ENCODE measurements at places on chromosomes 4 and X.

DNA sequence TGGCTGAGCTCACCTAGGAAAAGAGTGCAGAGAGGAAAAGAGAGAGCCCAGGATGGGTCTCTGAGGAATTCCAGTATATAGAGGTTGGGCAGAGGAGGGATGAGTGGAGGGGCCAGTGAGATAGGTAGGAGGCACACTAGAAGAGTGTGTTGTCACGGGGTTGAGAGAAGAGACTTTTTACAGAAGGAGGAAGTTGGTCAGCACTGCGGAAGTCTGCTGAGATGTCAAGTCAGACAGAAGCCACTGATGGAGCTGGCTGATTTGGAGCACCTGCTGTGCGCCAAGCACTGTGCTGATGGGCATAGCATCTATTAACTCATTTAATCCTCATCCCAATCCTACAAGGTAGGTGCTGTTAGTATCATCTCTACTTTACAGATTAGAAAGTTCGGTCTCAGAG, 60.4 kb downstream of the EFNB1 start:
- DNase-seq: no peak

DNA sequence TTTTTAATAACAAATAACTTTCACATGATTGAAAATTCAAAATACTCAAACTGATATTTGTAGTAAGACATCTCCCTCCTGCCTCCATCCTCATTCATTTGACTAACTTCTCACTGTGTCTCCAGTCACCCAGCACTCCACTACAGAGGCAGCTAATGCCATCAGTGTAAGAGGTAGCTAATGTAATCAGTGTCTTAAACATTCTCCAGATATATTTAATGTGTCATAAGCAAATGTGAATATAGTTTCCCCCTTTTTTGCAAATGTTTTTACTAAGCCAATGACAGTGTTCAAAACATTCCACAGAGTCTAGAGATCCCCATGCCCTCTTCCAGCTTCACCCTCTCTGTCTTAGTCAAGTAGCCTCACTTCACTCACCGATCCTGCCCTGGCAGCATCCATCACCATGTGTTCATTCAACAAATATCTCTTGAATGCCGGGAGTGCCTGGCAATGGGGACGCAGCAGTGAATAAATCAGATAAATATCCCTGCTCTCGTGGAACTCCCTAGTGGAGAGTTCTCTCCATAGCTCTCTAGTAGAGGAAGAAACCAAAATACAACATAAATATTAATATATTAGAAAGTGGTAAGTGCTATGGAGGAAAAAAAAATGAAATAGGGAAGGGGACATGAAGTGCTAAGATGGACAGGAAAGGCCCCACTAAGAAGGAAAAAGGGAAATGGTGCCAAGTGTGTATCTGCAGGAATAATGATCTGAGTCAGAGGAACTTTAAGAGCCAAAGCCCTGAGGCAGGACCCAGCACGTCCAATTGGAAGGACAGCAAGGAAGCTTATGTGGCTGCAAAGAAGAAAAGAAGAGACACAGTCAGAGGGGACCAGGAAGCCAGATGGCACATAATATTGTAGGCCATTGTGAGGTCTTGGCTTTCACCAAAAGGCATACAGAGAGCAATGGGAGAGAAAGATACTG, 18.7 kb downstream of the SCFD2 start:
- no peak for DNase-seq

- DNase-seq: peak; percentile 78
Observed at GRCh38 chr4:3338976-3339531, 46.2 kb downstream of the RGS12 start.

GRCh38 chrX:2479420-2479780, 21.4 kb downstream of the DHRSX start:
- DNase-seq: no peak

DNA sequence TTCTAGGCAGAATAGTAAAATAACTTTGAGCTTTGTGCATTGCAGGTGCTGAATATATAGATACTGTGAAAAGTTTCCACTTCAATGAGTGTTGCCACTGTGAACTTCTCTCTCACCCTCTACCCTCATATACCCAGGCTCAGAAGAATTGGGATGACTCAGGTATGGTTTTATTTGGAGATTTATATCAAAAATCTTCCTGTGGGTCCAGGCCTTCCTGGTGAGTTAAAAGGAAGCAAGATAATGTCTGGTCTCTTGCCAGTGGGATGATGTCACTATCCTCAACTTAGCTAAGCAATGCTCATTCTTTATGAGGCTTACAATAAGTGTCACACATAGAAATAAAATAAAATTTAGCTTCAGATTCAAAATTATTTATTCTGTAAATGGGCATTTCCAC, 153.3 kb upstream of the TENT5D start:
- DNase-seq: no peak

DNA sequence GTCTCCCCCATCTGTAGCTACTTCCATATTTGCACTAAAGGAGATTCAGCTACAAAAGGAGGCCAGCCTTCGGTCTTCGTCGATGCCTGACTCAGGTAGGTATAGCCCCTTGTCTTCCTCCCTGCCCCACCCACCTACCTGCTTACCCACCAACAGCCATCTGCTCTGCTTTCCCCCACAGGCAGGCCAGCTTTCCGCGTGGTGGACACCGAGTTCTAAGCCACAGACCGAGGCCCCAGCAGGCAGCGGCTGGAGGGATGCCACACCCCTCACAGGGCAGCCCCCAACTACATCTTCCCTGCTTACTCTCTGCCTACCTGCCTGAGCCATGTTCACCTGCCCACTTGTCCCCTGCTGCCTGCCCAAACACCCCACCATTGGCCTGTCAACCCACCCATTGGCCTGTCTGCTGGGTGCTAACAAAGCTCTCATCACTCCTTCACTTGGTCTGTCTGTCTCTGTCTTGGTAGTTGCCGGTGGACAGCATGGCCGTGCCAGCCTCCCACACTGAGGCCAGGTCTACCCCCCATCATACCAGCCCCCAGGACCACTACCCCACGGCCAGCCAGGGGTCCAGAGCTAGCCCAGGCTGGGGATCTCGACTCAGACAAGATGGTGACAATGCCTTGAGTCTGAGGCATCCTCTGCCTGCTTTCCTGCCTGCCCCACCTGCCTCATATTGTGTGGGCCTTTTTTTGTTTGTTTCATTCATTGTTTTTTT, 4.1 kb upstream of the USP11 start:
- no peak for DNase-seq

GRCh38 chr4:2219233-2219760, 22.6 kb downstream of the HAUS3 start:
- DNase-seq: no peak

DNA sequence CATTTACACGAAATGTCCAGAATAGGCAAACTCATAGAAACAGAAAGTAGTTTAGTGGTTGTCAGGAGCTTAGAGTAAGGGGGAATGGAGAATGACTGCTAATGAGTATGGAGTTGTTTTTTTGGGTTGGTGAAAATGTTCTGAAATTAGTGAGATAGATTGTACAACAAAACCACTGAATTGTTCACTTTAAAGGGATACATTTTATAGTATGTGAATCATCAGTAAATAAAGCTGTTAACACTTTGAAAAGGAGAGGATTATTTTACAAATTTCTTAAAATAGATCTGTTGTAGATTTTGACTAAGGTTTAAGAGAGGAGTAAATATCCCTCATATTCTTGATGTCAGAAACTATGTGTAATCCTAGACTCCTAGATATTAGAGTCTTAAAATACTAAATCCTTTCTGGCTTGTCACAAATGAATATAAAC, 82.7 kb downstream of the RAPGEF2 start:
- no peak for DNase-seq

GRCh38 chr4:6506616-6507140, 34.3 kb upstream of the PPP2R2C start:
- DNase-seq: peak; percentile 32

DNA sequence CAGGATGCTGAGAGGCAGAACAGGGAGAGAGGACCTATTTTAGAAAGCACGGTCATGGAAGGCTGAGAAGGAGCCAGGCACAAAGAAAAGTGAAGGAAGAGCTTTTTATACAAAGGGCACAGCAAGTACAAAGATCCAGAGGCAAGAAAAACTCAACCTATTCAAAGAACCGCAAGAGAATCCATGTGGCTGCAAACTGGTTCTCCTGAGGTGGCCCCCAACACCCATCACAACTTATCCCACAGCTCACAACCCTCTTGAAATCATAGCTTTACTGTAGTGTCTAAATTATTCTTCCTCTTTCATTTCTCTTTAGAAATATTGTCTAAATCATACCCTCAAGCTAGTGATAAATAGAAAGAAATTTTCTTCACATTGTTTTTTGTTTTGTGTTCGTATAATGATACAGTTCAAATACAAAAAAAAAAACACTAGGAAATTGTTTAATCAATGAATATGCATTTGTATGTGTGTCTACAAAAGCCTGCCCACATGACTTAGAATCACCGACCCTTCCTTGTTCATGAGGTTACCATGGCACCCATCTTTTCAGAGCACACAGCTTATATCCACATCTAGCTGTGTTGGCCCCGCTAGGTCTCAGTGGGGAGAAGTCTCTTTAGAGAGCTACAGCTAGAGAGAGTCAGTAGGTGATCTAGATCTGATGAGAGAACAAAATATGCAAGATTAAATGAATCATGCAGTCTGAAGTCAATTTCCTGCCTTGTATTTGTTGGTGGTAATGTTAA, 126.9 kb upstream of the DCLK2 start:
- DNase-seq: no peak

DNA sequence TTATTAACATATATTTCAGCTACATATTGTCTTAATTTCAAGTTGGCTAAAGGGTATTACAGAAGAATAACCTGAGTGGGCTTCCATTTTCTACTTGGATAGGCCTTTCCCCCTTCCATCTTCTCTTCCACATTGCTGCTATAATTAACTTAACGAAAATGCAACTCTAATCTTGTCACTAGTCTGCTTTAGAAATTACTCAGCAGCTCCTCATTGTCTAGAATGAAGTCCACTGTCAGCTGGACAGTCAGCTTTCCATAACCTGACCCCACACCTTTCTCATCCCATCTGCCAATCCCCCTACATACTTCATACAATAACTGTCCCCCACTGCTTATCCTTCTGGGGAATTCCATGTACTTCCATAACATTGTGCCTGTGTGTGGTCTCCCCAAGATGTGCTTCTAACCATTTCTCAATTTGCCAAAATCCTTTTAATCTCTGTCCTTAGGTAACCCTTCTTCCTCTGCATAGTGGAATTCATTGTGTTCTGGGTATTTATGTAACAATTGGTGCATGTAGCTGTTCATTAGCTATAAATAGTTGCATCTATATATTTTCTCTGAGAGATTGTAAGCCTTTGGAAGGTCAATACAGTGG, 4.8 kb downstream of the MND1 start:
- DNase-seq: no peak

DNA sequence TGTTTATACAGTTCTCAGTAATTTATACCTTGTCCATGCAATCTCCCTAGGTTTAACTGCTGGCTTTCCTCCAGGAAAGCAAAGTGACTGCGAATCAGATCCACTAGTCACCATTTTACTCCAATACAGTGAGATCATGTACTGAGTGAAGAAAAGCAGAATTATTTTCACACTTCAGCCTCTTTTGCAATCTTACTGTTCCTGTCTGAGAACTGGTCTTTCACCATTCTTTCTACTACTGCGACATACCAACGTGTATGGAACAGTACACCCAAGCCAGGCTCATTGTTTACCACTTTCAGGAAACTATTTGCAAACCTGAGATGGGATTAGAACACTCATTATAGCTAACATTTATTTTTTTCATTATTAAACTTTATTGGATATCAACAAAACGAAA, 8.0 kb upstream of the MSL3 start:
- no peak for DNase-seq

GRCh38 chr4:130146773-130147172, 1050.8 kb downstream of the C4orf33 start:
- DNase-seq: no peak

DNA sequence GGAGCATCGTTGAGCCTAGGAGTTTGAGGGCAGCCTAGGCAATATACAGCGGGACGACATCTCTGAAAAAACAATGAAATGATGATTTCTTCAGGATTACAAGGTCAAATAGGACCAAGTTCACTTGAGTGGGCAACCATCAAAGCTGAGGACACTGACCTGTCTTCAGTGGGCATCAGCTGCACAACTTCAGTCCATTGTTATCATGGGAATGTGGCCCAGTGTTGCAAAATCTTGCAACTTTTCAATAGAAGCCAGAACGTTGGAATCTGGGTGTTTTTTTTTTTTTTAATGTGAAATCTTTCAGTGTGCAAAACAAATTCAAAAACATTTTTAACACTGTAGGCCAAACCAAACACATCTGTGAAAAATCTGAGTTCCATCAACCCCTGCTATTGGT, 155.4 kb upstream of the PLAC1 start:
- DNase-seq: no peak

DNA sequence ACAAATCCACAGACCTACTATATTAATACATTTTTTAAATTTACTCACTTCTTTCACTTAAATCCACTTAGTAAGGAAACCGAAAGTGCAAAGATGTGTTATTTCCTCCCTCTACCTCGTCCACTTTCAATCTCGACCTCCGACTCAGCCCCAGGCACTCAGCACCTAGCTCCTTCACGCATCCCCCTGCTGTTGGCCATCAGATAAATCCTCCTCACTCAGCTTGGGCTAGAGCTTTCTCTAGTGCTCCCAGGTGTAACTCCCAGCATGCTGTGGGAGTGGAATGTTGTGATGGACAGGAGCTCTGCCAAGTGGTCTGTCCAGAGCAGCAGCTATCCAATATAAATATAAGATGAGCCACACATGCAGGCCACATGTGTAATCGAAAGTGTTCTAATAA, 26.7 kb upstream of the TEC start:
- no peak for DNase-seq

- DNase-seq: no peak
Observed at GRCh38 chr4:48290146-48290772, 20.6 kb upstream of the TEC start.

DNA sequence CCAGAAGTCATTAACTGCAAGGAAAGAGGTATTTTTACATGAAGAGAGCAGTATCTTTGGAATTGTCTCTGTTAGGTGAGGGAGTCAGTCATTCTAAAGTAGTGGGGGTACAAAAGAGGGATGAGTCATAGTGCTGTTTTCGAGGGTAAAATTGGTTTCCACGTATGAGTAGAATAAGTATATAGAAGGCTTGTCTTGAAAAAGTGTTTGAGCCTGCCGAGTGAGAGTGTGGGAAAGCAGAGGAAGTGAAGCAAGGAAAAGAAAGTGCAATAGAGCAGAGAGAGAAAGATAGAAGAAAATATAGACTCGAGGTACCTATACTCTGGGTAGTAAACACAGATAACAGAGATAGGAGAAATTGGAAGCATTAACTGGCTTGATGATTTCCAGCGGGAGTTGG, 696.4 kb downstream of the DMD start:
- DNase-seq: no peak
